Right atrium auricular region (tissue), 2 donors: ENCODE measurements at places on chromosomes 11 and 22. TPM values are rescaled to one million over a fixed set of nuclear protein-coding genes. Genes with fewer than 3 reads are reported as not detected.

- no peaks in the 10 kb centered on the region for H3K4me1 ChIP-seq
- DNase-seq: no peak
- no peaks in the 10 kb centered on the region for H3K36me3 ChIP-seq
- no peak overlapping the region for H3K4me3 ChIP-seq
- no peak overlapping the region for H3K27ac ChIP-seq
- no peaks in the 10 kb centered on the region for H3K27me3 ChIP-seq
Measured at GRCh38 chr11:134524201-134524600, 112.2 kb upstream of the B3GAT1 start.

DNA sequence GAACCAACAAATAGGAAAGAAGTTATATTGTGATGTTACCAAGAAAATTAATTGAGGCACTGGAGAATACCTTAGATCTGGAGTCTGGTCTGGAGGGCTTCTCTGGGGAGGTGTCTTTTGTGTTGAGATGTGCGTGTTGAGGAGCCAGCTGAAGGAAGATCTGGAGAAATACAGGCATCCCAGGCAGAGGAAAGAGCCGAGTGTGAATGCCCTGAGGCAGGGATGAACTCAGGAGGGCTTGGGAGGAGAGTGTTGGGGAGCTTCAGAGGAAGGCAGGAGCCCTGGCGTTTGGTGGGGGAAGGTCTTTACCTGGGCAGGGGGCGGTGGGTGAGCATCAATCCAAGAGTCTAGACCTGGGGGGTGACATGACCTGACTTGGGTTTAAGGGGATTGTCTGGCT lies 13.1 kb downstream of the SYNGR1 start:
- no peaks in the 10 kb centered on the region for H3K4me1 ChIP-seq
- H3K4me3 ChIP-seq: no peak overlapping the region
- no peaks in the 10 kb centered on the region for H3K27me3 ChIP-seq
- no peaks in the 10 kb centered on the region for H3K36me3 ChIP-seq
- DNase-seq: no peak

IL17REL gene
- total RNA-seq: not detected

DNA sequence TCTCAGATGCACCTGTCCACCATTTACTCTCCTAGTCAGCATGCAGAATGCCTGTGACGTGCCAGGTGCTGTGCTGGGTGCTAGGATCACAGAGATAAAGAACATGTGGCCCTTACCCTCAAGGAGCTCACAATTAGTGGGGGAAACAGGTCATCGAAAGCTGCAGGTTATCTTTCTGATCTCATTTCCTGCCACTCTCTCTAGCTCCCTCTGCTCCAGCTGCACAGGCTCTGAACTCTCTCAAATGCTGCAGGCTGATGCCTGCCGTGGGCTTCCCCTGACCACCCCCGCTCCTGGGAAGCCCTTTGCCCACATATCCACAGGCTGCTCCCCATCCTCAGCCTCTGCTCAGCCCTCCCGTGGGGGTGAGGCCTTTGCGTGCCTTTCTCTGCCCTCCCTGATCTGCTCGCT lies 29.6 kb downstream of the SHANK3 start:
- DNase-seq: no peak
- no peak overlapping the region for H3K4me3 ChIP-seq
- no peaks in the 10 kb centered on the region for H3K27me3 ChIP-seq
- no peaks in the 10 kb centered on the region for H3K36me3 ChIP-seq
- H3K27ac ChIP-seq: no peak overlapping the region

GRCh38 chr11:121564948-121565684 lies 112.3 kb upstream of the SORL1-AS1 start:
- DNase-seq: no peak
- no peaks in the 10 kb centered on the region for H3K4me1 ChIP-seq
- H3K27me3 ChIP-seq: no peaks in the 10 kb centered on the region
- H3K4me3 ChIP-seq: no peak overlapping the region

DNA sequence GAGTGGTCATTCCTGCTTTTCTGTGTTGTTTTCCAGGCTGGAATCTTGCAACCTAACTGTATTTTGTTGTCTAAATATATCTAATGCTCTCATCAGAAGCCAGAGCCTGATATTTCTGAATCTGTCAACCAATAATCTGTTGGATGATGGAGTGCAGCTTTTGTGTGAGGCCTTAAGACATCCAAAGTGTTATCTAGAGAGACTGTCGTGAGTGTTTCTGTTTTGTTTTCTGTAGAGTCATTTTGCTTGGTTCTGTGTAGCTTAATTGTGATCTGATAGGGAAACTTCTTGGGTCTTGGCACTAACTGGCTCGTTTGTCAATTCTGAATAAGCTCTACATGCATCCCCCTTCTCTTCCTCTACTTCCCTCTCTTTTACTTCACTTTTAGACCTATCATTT lies 31.2 kb upstream of the RBMXL2 start:
- no peak overlapping the region for H3K4me3 ChIP-seq
- peaks cover 7% of the 10 kb centered on the region for H3K4me1 ChIP-seq
- no peaks in the 10 kb centered on the region for H3K36me3 ChIP-seq
- H3K27me3 ChIP-seq: no peaks in the 10 kb centered on the region
- no peak for DNase-seq
- no peak overlapping the region for H3K27ac ChIP-seq

DNA sequence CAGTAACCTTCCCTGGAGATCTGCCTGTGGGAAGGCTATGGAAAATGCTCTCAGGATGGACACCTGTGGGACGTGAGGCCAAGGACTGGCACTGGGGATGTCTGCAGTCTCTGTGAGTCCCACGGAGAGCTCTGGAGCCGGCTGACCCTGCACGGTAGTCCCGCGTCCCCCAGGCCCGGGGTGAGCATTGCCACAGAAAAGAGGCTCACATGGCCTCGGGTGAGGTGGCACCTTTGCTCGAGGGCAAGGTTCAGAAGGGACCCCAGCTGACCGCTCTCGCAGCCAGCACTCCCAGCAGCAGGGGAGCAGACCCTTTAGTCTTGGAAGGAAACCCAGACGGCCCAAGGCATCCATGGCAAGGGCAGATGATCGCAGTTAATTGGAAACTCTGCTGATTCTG lies 9.0 kb downstream of the RTL6 start:
- peak; percentile 53 for DNase-seq
- H3K4me1 ChIP-seq: no peaks in the 10 kb centered on the region
- H3K27ac ChIP-seq: no peak overlapping the region

OOSP4A gene
- not detected for total RNA-seq

DNA sequence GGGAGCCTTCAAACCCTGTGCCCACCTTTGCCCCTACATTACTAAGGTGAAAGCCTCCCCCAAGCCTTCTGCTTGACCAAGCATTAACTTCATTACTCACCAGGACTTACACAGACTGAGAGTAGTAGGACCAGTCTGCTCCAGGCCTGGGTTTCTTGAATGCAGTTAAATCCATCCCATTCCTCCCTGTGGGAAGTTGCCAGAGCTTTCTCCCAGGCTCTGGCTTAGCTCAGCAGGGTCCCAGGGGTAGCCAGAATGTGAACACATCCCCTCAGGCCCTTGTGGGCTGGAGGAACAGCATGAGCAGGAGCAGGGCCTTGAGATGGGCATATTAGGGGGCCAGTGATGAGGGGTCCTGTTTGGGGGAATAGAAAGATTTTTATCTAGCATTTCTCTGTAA lies 59.9 kb downstream of the RRM1 start:
- H3K27ac ChIP-seq: no peak overlapping the region
- H3K36me3 ChIP-seq: no peaks in the 10 kb centered on the region
- no peak overlapping the region for H3K4me3 ChIP-seq
- no peaks in the 10 kb centered on the region for H3K4me1 ChIP-seq
- H3K27me3 ChIP-seq: no peaks in the 10 kb centered on the region

OR5AP2 gene
- not detected for total RNA-seq

DNA sequence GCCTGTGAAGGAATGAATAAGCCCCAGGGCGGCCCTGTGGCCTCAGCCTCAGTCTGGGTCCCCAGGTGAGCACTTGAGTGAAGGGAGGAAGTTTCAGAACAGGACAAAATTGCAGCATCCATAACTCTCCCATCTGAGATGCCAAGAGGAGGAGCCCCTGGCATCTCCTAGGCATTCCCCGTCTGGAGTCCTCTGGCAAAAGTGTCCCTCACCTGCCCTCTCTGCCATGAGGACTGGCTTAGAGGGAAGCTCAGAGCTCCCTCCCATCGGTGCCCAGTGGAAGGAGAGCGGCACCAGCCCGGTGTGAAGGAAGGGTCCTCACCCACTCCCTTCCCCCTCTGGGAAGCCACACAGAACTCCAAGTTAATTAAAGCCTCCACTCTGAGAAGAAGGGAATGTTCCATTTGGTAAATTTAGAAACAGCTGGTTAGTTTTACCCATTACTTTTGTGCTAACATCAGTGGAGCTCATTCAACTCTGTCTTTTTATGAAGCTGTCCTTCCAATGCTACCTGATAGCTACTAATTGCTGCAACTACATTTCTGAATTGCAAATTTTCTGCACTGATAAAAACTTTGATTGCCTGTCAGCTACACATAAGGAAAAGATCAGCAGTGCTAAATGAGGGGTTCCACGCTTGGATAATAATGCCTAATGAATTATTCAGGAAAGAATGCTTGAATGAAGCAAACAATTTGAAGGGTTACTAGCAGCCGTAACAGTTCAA lies 123.3 kb upstream of the RCN1 start:
- no peaks in the 10 kb centered on the region for H3K4me1 ChIP-seq
- no peak for DNase-seq
- H3K27ac ChIP-seq: no peak overlapping the region
- H3K36me3 ChIP-seq: no peaks in the 10 kb centered on the region
- no peaks in the 10 kb centered on the region for H3K27me3 ChIP-seq

- no peak overlapping the region for H3K27ac ChIP-seq
- H3K36me3 ChIP-seq: no peaks in the 10 kb centered on the region
- no peaks in the 10 kb centered on the region for H3K4me1 ChIP-seq
- H3K27me3 ChIP-seq: no peaks in the 10 kb centered on the region
- no peak overlapping the region for H3K4me3 ChIP-seq
- no peak for DNase-seq
Measured at GRCh38 chr11:30128269-30128932, 102.4 kb upstream of the FSHB start.

POU2F3 gene
- total RNA-seq: not detected

- H3K27ac ChIP-seq: no peak overlapping the region
- no peak for DNase-seq
- no peaks in the 10 kb centered on the region for H3K36me3 ChIP-seq
- H3K4me1 ChIP-seq: no peaks in the 10 kb centered on the region
- H3K27me3 ChIP-seq: no peaks in the 10 kb centered on the region
- no peak overlapping the region for H3K4me3 ChIP-seq
Measured at GRCh38 chr11:69473276-69473845, 8.1 kb upstream of the LINC01488 start.

DNA sequence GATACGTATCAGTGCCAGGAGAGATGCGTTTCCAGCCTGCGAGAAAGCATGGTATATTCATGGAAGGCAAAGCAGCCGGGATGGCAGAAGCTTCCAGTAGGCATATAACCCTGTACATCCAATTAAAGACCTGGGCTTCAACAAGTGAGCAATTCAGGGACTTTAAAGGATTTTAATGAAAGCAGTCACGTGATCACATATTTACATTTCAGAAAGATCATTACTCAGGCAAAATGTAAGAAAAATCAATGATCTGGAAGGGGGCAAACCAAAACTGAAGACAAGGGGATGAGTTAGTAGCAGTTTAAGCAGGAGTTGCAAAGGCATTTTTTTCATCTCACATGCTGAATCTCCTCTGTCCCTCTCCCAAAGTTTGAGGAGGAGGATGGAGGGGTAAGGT lies 7.8 kb downstream of the CDON start:
- no peaks in the 10 kb centered on the region for H3K4me1 ChIP-seq
- no peaks in the 10 kb centered on the region for H3K36me3 ChIP-seq
- no peak overlapping the region for H3K4me3 ChIP-seq
- no peak overlapping the region for H3K27ac ChIP-seq

OSM gene
- 1.6 TPM for total RNA-seq

GRCh38 chr11:32385998-32386397 lies 49.3 kb downstream of the WT1 start:
- no peaks in the 10 kb centered on the region for H3K36me3 ChIP-seq
- DNase-seq: no peak
- H3K4me3 ChIP-seq: no peak overlapping the region
- no peaks in the 10 kb centered on the region for H3K4me1 ChIP-seq
- no peak overlapping the region for H3K27ac ChIP-seq

- no peak for DNase-seq
- H3K27ac ChIP-seq: no peak overlapping the region
- peaks cover 5% of the 10 kb centered on the region for H3K4me1 ChIP-seq
- H3K4me3 ChIP-seq: no peak overlapping the region
- no peaks in the 10 kb centered on the region for H3K36me3 ChIP-seq
Measured at GRCh38 chr11:34790620-34791019, 125.6 kb downstream of the APIP start.

AIP gene
- total RNA-seq: 78.0 TPM

- no peak for DNase-seq
- no peaks in the 10 kb centered on the region for H3K4me1 ChIP-seq
- H3K36me3 ChIP-seq: no peaks in the 10 kb centered on the region
- H3K4me3 ChIP-seq: no peak overlapping the region
- H3K27me3 ChIP-seq: no peaks in the 10 kb centered on the region
Measured at GRCh38 chr11:135006800-135007199, 594.8 kb upstream of the B3GAT1 start.

PLAAT5 gene
- total RNA-seq: 5.3 TPM

DNA sequence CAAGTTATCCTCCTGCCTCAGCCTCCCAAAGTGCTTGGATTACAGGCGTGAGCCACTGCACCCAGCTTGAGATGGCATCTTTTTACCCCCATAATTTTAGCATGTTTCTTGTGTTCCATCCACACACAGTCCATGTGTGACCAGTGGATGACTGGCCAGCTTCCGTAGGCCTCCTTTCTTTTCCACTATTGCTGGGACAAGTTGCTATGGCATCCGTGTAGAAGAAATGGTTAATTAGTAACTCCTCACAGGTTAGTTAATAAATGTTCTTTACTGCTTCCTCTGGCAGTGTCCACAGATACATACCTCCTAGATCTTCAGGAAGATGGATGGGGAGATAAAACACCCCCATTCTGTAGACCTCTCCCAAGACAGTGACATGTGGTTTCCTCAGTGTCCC lies 154.3 kb upstream of the RASSF10 start:
- H3K36me3 ChIP-seq: no peaks in the 10 kb centered on the region
- H3K4me1 ChIP-seq: peaks cover 27% of the 10 kb centered on the region
- H3K27me3 ChIP-seq: no peaks in the 10 kb centered on the region

OR51E2 gene
- total RNA-seq: 0.15 TPM

- H3K27me3 ChIP-seq: no peaks in the 10 kb centered on the region
- peak overlapping the region; percentile 16 for H3K27ac ChIP-seq
- no peak overlapping the region for H3K4me3 ChIP-seq
Measured at GRCh38 chr11:134014511-134014910, 54.4 kb upstream of the JAM3 start.
